Hepatocyte (in vitro differentiated cells): ENCODE measurements at places on chromosomes 2 and 18.

GRCh38 chr18:73144030-73144429, 276.2 kb upstream of the NETO1 start:
- no peak for DNase-seq

- DNase-seq = peak; percentile 81
These were observed 19.1 kb upstream of the ARHGAP25 start for GRCh38 chr2:68715353-68716041.

- DNase-seq = no peak
These were observed 48.2 kb upstream of the LGALSL start for GRCh38 chr2:64405581-64406406.

- no peak for DNase-seq
These were observed 27.3 kb downstream of the RFTN2 start for GRCh38 chr2:197647961-197648690.

DNA sequence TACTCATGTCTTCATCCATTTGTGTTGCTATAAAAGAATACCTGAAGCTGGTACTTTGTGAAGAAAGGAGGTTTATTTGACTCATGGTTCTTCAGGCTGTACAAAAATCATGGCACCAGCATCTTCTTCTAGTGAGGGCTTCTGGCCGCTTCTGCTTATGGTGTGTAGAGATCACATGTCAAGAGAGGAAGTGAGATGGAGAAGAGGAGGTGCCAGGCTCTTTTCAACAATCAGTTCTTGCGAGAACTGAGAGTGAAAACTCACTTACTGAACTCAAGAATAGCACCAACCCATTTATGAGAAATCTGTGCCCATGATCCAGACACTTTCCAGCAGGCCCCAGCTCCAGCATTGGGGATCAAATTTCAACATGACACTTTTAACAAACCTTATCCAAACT, 30.0 kb upstream of the BARD1 start:
- no peak for DNase-seq

DNA sequence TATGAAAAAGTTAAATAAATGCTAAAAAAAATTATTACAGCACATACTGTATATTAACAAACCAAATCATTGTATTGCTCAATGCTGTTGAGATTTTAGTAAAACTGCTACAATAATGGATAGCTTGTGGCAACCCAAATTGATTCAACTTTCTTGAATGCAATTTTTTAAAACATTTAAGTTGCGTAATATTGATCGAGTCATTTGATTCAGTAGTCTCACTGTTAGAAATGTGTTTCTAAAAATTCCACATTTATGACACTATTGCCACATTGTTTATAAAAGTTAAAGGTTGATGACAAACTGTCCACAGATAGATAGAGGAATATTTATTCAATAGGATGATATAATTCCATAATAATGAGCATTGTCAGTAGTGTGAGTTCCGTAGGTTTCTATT, 640.7 kb upstream of the CRIM1 start:
- no peak for DNase-seq

DNA sequence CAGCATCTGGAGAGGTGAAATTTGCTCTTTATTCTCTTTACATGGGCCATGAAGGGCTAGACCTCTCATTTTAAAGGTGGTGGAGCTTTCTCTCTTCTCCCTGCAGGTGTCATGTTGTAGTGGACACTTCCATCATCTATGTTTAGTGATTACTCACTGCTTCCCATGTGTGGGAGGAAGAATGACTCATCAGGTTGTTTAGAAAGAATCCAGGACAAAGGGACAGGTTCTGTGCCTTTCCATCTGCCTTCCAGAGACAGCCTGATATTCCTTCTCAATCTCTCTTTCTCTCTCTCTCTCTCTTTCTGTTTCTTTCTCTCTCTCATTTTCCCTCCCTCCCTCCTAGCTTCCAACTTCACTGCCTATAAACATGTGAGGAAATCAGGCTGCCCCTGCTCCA, 38.7 kb downstream of the SCG2 start:
- peak; percentile 64 for DNase-seq

GRCh38 chr2:50328680-50329079, 703.3 kb downstream of the NRXN1 start:
- no peak for DNase-seq

DNA sequence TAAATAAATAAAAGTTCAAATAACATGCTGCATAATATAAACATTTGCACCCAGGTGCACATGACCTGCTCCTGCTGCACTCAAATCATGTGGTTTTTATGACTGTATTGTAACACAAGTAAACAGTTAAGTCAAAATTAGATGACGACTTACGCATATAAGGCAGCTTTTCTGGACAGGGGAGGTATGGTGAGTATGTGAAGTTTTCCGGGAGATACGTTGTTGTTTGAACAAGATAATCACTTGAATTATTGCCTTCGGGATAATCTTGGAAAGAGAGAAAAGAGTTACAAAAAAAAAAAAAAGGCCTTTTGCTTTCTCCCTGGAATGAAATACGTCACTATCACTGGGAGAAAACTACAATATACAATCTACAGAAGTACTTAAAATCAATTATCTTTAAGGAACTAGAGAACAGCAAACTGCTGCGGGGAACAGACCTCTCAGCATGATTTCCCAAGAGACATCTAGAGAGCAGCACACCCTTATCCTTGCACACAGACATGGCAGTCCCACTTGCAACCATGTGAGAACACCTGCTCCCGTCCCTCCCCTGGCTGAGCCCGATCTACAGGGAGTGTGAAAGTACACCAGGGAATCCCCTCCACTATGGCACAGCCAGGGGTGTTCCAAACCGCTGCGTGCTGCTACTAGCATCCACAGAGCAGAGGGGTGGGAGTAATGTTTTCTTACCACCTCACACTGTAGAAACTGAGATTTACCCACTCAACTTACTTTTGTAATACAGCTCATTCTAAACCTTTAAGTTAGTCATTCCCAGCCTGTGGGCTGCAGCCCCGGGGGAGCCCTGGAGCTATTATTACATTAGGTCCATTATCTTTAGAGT, 26.3 kb downstream of the B4GALT6 start:
- DNase-seq = peak; percentile 29

DNA sequence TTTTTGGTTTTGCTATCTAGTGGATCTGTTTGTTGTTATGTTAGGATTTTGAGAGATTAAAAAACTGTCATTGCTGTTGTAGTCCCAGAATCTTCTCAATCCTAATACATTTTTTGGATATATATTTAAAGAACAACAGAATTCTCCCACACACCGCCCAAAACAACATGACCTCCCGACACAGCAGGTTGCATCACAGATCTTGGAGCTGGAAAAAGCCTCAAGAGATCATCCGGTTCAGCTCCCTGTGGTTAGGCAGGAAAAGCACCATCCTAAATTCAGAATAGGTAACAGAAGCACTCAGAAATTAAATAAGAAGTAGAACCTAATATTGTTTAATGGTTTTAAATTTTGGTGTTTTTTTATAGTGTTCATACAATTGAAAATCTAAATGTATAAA, 251.4 kb upstream of the STON1 start:
- DNase-seq = no peak

DNA sequence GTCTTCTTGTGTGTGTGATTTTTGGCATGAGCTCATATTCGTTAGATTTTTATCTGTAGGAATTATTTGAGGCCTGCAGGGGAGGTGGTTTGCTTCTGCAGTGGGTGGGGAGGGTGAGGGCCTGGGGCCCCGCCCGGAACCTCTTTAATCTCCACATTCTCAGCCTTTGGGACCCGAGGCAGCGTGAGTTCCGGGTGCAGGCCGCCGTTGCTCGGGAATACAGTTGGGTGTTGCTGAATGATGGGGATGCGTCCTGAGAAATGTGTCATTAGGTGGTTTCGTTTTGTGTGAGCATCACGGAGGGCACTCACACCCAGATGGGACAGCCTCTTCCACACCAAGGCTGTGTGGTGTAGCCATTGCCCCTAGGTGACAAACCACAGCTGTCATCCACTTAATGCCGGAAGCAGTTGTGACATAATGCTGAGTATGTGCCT, 13.7 kb upstream of the GAL3ST2 start:
- DNase-seq = no peak

DNA sequence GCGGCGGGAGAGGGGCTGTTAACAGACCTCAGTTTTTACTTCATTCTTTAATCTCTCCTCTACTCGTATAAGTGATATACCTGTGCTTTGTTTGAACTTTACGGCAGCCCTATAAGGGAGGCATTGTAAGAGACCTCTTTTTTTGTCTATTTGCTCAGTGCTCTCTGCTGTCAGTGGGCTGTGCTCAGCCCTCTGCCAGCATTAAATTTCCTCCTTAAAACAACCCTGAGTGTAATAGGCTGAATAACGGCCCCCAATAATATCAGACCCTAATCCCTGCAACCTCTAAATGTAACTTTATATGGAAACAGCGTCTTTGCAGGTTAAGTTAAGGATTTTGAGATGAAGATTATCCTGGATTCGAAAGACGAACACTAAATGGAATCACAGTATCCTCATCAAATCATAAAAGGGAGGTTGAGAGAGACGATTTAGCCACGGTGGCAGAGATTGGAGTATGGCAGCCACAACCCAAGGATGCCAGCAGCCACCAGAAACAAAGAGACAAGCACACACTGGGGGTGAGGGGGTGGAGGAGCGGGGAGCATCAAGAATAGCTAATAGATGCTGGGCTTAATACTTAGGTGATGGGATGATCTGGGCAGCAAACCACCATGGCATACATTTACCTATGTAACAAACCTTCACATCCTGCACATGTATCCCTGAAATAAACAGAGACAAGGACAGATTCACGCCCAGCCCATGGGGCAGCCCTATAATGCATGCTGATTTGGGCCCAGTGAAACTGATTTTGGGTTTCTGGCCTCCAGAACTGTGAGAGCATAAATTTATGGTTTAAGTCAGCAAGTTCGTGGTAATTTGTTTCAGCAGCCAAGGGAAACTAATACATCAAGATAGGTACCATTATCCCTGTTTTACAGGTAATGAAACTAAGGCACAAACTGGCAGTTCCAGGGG, 894 bp upstream of the FARSB start:
- no peak for DNase-seq

DNA sequence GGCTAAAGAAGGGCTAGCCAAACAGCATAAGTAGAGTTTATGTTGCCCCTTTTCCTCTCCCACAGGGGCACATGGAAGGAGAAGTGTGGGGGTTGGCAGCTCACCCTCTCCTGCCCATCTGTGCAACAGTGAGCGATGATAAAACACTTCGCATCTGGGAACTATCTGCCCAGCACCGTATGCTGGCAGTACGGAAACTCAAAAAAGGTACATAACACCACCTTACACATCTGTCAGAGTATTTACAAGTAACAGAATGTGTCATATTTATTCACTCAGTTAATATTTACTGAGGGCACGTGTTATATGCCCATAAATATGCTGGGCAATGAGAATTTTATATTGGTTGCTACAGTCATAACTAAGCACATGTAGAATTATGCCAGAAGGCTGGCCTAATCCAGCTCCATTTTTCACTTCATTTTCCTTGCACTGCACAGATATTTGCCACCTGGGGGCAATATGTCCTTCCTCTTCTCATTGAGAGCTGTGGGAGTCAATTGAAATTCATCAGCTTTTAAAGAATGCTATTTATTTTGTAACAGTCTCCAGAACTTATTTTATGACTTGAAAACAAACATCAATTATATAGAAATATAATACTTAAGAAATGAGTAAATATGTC, 150.6 kb downstream of the RTN4 start:
- DNase-seq = peak; percentile 58

DNA sequence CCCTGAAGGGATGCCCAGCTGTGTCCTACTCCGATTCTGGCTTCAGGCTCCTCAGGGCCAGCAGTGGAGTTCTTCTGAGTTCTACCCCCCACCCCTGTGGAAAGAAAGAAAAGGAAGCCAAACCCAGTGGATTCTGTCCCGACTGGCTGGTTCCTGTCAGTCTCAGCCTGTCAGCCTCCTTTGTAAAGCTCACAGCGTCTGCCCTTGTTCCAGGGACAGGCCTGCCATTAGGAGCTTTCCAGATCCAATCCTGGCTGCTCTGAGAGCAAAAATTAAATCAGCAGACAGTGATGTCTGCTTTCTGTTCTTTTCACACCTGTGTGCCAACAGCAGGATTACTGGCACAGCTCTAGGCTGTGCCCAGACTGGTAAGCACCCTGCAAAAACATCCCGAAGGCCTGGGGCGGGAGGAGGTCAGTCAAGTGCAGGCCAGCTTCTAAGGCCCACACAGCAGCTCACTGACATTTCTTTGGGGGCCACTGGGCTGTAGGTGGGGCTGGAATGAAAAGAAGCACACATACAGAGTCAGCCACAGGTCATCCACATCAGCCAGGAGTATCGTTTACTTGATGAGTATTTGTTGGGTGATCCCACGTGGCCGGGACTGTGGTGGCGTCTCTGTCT, 69.1 kb downstream of the EHD3 start:
- no peak for DNase-seq

GRCh38 chr18:13036622-13037320, 45.6 kb downstream of the CEP192 start:
- no peak for DNase-seq

- DNase-seq = no peak
These were observed 485.2 kb upstream of the REG3G start for GRCh38 chr2:78540255-78540654.

- DNase-seq = no peak
These were observed 11.6 kb downstream of the TRAPPC8 start for GRCh38 chr18:31931163-31931885.

- DNase-seq = peak; percentile 42
These were observed 26.0 kb downstream of the EIF2AK3 start for GRCh38 chr2:88601286-88601685.

DNA sequence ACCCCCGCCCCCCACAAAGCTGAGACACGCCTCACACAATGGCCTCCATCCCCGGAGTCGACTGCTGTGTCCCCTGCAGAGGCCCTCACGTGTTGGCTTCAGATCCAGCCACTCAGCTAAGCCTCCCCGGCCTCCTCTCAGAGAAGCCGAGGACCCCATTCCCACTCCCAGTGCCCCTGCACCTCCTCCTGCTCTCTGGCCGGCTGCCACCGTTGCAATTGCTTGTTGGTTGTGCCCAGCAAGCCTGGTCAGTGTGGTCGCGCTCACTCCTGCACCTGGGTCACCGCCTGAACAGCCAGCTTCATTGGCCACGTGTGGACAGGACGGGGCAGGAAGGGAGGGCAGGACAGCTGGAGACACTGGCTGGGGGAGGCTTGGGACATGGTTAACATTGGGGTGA, 191.5 kb upstream of the SALL3 start:
- DNase-seq = no peak

DNA sequence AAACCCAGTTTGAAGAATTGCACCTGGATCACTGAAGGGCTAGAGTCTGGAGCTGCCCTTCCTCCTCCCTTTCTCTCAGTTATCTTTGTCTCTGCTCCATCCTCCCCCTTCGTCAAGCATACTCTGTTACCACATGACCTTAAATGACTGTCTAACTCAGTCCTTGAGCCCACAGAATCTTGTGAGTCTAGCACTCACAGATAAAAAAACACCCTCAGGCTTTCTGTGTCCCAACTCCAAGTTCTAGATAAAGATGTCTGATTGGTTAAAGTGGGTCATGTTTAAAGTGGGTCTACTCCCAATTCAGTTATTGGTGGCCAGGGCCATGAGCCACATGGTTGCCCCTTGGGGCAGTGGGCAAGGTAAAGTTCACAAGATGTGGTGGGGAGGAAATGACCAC, 53.5 kb upstream of the CYP1B1 start:
- no peak for DNase-seq

DNA sequence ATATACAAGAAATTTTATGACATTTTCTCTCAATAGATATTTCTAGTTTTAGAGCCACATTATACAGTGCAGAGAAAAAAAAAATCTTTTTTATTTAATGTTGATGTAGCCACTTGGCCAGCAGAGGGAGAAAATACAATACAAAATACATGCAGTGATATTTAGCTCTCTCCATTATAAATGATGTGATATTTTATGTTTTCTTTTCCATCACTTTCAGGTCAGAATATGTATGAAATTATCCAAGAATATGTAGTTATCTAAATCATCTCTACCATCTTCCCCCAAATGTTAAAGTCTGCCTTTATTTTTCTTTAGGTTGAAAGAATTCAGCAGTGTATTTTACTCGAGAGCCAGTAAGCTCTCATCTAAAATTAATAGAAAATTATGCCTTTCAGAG, 533.6 kb upstream of the FSHR start:
- no peak for DNase-seq
